HAP-1 (cell line): ENCODE measurements at places on chromosomes 6 and 20.

DNA sequence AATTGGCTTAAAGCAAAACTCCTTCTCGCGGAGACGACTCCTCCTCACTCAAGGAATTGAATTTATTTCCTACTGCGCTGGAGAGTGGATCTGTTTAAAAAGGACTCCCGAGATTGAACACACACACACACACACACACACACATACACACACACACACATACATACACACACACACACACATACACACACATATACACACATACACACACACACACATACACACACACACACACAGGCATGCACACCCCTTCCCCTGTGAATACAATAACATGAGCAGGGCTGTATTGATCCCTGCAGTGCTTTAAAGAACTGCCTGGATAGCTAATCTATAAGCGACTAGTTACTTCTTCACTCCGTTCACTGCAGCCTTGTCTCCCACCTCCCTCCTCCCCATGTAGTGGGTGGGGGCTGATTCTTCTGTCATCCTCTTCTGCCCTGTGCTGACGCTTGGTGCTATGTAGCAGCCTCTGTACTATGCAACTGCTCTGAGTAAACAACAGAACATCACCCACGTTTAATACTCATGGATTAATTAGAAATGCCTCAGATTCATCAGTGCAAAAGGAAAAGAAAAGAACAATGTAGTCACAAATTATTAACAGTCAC lies 549.0 kb downstream of the CDH26 start:
- no peak for DNase-seq

- no peak for DNase-seq
These were observed 9.7 kb upstream of the TBC1D7 start for GRCh38 chr6:13338038-13338437.

DNA sequence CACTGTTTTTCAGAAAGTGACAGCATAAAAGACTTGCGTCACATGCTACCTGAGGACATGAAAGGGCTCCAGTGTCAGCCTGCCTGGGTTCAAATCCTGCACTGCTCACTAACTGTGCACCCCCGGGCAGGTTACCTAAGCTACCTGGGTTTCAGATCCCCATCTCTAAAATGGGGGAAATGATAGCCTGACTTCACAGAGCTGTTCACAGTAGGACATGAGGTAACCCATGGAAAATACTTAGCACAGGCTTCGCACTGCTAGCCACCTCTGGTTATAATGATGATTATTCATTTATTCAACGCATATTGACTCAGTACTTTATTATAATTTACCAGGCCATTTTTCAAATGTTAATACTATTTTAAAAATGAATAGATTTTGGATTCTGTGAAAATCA lies 23.0 kb downstream of the TBC1D7 start:
- no peak for DNase-seq

DNA sequence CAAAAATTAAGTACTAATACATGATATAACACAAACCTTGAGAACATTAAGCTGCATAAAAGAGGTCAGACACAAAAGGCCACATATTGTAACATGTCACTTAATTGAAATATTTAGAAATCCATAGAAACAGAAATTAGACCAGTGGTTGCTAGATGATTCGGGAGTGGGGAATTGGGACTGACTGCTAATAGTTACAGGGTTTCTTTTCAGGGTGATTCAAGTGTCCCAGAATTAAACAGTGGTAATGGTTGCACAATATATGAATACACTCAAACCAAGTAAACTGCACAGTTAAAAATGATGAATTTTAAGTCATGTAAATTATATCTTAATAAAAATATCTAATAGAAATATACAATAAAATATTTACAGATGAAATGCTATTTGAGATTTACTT lies 174.5 kb downstream of the WDR27 start:
- no peak for DNase-seq

DNA sequence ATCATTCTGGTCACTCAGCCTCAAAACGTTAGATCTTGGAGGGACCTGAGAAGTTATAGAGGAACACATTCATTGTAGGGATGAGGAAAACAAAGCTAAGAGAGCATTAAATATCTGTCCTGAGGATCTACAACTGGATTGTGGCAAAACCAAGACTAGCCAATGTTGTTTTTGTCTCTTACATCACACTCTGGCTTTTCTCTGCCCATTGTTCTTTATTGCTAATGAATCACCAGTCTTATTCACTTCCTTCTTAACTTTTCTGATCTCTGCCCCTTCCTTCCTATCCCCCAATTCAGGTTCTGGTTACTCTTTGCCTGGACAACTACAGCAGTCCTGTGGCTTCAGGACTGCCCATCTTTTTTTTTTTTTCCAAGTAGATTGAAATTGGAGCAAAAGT lies 57.0 kb upstream of the PREP start:
- DNase-seq, result no peak

DNA sequence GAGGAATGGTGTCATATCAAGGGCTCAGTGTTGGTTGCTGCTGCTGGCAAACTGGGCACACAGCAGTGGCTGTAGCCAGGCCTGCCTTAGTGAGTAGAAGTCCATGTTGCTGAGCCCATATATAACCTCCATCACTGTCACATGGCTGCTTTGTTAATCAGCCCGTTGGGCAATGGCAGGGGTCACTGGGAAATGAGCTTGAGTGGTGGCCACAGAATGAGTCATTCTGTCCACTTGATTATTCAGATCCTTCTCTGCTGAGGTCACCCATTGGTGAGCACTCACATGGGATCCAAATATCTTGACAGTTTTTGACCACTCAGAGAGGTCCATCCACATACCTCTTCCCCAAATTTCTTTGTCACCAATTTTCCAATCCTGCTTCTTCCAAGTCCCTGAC lies 898.9 kb upstream of the EYS start:
- no peak for DNase-seq
